ENCODE measurements at places on chromosomes 3 and 15.

- DNase-seq, result no peak
Measured at GRCh38 chr3:59817511-59817910, 767.7 kb upstream of the CFAP20DC start.

- DNase-seq, result no peak
Measured at GRCh38 chr3:10333349-10333650, 12.4 kb upstream of the SEC13 start.

GRCh38 chr3:16174389-16174788, at the start of gene GALNT15:
Gene GALNT15 (plus strand): TSS chr3:16174680. CDS start chr3:16175152, 472 bp downstream.
- no peak for DNase-seq

DNA sequence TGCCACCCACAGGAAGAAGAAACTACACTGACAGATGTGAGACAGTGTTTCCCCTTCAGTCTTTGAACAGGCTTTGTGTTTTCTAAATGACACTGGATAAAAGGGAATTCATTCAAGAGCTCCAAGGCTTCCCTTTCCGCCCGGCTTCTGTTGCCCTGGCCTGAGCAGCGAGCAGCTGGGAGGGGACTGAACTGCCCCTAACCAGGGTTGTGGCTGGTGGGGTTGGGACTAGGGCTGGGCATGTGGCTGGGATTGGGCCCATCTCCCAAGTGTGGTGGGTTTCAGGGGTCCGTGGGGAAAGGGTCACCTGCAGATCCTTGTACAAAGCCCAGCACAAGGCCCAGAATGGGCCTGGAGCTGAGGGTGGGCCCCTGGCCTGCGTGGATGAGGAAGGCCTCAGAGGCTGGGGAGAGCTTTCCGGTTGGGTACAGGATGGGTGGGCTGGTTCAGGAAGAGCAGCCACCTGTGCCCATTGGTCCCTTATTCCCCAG, 10.4 kb downstream of the VILL start:
- no peak for DNase-seq

DNA sequence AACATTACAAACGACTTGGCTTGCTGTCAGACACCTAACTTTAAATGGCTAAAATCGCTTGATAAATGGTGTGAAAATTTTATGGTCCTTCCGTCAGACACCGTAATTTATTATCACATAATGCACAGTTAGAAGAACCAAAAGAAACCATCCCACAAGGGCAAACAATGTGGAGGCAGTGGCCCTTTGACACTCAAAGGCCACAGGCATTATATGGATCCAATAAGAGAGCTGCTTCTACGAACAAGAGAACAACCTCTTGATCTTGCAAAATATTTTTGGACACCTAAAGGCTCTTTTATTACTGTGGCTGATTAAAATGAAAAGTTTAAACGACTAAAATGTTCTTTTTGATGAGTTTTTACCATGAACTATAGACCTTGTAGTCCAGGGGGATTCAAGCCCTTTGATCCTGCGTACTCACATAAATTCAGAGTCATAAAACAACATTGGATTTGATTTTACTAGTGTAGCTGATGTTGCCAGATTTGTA, 202.8 kb downstream of the FMN1 start:
- no peak for DNase-seq

DNA sequence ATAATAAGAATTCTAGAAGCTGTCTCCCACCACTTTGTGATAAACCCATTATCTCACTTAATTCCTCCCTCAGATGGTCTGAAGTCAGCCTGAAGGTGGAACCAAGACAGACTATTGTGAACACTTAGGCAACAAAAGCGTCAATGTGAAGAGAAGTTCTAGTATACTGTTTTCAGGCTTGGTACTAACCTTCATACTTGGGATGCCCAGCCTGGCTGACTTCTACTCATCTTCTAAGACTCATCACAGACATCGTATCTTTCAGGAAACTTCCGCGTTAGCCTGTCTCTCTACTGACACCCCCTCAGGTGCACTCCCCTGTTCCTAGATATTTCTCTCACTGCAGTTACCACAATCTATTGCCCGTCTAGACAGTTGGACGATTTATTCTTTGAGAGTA, 201.2 kb downstream of the SATB1 start:
- DNase-seq, result no peak

- DNase-seq, result no peak
Measured at GRCh38 chr3:4011166-4011565, 211.9 kb downstream of the LRRN1 start.

GRCh38 chr3:140416666-140417065, 261.2 kb upstream of the TRIM42 start:
- DNase-seq, result no peak

DNA sequence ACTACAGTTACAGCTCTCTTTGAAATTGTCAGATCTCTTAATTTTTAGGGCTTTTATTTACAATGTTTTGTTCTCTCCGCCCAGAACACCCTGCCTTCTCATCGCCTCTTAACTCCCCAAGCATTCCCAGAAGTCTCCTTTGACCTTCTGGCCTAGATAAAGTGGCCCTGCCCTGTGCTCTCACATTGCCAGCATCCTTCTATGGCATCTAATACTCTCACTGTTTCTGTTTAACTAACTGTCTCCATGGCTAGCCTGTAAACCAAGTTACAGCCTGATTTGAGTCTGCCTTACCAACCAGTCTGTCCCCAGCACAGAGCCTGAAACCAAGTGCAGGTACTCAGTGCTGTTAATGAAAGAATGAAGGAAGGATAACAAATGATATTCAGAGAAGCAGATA, 19.9 kb downstream of the COL8A1 start:
- no peak for DNase-seq

- DNase-seq, result no peak
Measured at GRCh38 chr3:192092388-192093005, 631.5 kb downstream of the PYDC2 start.

DNA sequence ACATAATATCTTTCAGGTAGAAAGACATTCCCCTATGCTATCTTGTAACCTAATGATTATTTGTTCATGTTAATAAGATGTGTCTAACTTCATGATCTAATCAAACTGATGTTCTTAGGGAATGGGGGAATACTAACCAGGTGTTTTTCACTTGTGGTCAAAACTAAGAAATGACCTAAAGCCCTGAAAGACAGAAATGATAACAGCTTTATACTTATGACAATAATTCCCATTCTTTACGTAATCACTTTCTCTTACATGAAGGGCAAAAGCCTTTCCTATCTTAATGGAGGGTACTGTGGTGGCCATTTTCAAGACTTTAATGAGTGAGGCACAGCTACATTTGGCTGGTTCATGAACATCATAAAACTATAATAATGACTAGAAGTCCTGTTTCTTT, 33.9 kb upstream of the MEIS2 start:
- DNase-seq, result no peak

GRCh38 chr3:104126864-104127553, 1239.7 kb upstream of the ALCAM start:
- no peak for DNase-seq

GRCh38 chr3:10349801-10350200, 28.9 kb upstream of the SEC13 start:
- DNase-seq, result no peak

DNA sequence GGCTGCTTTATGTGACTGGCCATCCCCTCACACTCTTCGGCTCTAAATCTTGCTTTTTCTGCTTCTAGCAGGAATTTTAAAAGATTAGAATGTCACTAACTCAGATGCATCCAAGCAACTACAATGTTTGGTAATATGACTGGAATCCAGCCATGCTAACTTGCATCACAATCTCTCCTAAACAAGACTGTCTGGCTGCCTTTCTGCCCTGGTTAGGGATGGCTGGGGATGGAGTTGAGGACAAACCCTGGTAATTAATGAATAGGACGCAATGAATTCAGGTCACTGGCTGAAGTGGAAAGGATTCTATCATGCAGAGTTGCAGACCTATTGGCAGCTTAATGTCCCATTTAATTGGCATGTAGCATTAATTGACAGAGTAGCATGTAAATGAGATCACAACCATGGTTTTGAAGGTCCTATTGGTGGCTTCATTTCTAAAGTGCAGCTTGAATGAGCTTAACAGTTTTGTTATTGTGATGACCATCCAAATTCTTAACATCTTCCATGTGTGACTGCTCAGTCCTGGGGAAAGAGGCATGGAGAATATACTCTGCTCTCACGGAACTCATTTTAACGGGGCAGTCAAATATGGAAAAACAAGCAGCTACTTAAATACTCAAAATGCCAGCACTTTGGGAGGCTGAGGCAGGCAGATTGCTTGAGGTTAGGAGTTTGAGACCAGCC, 21.7 kb downstream of the NMNAT3 start:
- DNase-seq, result no peak

DNA sequence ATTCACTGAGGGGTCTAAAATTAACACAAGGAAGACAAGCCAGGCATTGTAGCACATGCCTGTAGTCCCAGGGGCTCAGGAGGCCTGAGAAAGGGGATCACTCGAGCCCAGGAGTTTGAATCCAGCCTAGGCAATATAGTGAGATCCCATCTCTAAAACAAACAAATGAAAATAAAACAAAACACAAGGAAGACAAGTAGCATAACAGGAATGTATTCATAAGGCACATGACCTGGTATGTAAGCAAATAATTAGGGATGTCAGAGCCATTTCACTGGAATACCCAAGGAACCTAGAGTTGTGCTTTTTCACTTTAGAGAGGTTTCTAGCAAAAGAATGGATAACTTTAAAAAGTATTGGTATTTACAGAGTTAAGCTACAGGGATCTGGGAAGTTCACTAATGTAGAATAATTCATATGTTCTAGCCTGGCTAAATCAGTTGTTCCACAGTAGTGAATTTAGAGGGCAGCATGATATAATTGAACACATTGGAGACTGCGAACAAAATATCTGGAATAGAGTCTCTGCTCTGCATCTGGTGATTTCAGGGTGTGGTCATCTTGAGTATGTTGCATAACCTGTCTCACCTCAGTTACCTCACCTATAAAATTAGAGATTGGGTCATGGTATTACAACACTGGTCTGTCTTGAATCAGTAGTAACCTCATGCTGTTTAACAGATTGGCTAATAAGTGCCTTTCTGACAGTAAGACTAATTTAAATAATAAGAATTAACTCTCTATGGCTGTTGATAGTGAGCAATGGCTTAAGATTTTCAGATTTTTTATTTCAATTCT, 9.3 kb downstream of the GRAMD1C start:
- DNase-seq, result no peak

Data from SK-N-MC (cell line).